CD8-positive, alpha-beta T cell (primary cell): ENCODE measurements at places on chromosomes 2 and 18.

DNA sequence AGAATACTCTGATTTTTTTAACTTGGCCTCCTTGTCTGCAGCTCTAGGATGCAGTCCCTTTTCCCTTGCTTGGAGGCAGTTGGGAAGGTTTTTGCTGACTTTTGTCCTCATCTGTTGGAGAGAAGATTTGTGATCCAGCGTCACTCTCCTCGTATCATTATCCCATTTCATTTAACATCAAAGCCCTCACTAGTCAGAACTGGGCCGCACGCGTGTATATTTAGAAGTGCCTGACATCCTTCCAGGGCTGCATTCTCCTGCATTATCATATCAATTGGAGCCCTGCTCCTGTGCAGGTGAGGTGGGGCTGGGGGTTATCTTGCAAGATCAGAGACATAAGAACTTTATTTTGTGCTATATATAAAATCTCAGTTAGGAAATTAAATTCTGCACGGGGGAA, 435.1 kb upstream of the HS6ST1 start:
- DNase-seq: no peak

- no peak for DNase-seq
Measured at GRCh38 chr2:136301006-136301405, 183.1 kb upstream of the CXCR4 start.

- DNase-seq: no peak
Measured at GRCh38 chr2:195251214-195251613, 405.8 kb upstream of the SLC39A10 start.

GRCh38 chr18:76578571-76579300, 83.7 kb upstream of the ZNF516 start:
- no peak for DNase-seq
